MG63 (cell line): ENCODE measurements at places on chromosomes 11 and 22.

DNA sequence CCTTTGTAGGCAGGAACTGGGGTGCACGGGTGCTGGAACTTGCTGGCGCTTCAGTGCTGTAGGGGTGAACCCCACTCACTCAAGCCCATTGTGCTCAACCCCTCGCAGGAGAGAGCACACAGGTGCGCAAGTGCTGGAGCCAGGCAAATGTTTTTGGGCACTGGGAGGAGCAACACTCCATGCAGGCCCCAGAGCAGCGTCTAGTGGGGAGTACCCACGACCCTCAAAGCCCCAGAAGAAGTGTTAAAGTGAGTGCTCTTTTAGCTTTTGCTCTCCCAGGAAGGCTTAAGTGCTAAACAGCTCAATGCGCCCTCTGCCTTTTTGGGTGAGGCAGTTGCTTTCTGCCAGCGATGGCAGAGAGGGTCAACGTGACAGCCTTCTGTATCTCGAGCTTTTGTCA is 282.2 kb upstream of the ARHGAP42 start:
- DNase-seq = no peak

GRCh38 chr22:39655004-39655579 is 84.5 kb downstream of the CACNA1I start:
- DNase-seq = no peak

DNA sequence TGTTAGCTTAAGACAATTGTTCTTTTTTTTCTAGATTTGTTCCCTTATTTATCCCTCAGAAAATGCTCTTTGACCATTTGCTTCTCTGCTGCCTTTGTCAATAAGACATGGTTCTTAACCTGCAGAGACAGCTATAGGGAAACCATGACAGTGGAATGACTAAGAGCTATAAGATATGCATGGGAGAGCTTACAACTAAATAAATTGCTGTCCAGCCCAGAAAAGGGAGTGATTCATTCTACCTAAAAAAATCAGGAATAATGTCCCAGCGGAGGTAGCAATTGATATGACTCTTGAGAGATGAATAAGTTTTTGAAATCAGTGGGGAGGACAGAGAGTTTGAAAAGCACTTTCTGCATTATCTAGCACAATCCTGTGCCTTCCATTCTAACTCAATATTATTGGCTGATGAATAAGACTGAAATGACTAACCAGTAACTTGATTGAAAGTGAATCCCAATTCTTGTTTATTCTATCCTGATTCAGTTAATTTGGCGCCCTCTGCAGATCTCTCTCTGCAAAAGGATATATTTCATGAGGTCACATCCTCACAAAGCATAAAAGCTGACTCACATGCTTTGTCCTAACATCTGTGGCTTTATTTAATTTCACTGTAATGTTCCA is 680.5 kb upstream of the API5 start:
- peak; percentile 18 for DNase-seq

DNA sequence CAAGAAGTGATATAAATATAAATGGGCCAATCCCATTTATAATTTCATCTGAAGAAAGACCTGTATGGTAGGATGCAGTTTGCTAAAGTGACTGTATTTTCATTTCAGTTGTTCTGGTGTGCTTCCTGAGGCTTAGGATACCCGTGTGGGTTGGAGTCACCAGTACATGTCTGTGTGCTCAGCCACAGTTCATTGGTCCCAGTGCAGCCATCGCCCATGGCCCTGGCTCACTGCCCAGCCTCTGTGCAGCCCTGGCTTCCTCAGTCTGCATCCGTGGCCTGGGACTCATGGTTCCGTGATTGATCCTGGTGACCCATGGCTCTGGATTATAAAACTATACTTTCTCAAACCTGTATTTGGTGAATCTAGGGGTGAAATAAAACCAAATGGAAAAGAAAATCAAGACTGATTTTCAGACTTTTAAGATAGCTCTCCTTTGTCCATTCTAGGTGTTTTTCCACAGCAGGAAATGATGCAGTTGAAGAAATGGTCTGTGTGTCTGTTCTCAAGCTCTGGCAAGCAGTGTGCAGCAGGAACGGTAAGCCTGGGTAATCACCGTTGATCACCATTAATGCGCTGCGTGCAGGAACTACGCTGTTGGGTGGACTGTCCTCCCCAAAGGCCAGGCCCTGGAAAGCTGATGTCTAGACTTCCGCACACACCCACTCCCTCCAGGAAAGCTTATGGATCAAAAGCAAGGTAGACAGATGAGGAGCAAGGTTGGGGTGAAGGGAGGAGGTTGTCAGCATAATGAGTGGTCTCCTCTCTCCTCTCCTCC is 27.2 kb downstream of the TTC12 start:
- DNase-seq = no peak

- DNase-seq = no peak
Observed at GRCh38 chr11:76269661-76270261, 63.5 kb upstream of the WNT11 start.

- no peak for DNase-seq
Observed at GRCh38 chr11:134797411-134798089, 385.5 kb upstream of the B3GAT1 start.

- no peak for DNase-seq
Observed at GRCh38 chr11:86115542-86116385, 46.9 kb upstream of the PICALM start.

DNA sequence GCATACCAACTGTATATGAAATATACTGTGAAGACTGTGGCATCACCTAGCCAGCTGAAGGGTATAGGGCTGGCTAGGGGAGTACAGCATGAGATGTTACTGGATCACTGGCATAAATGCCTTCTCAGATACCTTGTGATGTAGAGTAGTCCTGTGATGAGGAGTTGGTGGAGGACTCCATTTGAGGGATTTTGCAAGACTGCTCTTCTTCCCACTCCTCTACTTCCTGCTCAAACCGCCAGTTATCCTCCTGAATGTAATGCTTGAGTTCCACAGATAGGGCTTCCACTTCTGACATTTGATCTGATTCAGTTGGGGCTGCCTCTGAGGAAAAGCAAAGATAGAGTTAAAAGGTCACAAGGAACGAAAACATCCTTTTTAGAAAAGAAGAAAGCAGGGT is 29.3 kb downstream of the CLDN25 start:
- DNase-seq = no peak

GRCh38 chr11:118663381-118663780 is 16.1 kb downstream of the TREH start:
- DNase-seq = no peak

DNA sequence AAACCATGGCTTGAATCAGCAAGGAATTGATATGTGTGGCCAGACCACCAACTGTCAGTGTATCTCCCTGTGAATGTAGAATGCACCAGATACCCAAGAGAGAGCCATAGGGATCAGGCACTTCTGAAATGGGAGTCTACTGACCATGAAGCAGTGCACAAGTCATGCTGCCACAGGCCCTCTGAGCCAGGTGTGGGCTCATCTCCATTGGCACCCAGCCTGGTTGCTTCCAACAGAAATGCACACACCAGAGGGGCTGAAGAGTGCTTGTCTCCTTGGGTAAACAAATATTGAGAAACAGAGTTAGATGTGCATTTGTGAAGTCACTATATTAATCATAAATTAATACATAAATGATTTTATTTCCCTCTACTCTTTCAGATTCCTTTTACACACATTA is 28.4 kb upstream of the PANX1 start:
- DNase-seq = no peak

- DNase-seq = no peak
Observed at GRCh38 chr11:68735125-68735524, 16.2 kb downstream of the TESMIN start.

GRCh38 chr11:2573240-2574042 is 126.4 kb downstream of the KCNQ1OT1 start:
- no peak for DNase-seq

DNA sequence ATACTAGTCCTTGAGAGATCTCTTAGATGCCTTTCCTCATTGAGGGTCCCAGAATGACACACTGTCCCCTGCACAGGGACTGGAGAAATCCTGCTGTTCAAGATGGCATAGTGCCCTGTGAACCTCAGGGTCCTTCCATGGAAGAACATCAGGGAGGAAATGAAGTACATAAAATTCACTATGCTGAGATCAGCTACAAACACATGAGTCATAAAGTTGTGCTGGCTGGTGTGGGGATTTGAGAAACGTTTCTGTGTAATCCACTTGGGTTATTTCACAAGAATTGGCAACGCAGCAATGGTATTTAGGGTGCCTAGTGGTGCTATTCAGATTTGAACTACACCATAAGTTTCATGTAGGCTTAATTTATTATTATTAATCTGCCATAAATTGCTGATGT is 174.4 kb downstream of the MAML2 start:
- peak; percentile 68 for DNase-seq

DNA sequence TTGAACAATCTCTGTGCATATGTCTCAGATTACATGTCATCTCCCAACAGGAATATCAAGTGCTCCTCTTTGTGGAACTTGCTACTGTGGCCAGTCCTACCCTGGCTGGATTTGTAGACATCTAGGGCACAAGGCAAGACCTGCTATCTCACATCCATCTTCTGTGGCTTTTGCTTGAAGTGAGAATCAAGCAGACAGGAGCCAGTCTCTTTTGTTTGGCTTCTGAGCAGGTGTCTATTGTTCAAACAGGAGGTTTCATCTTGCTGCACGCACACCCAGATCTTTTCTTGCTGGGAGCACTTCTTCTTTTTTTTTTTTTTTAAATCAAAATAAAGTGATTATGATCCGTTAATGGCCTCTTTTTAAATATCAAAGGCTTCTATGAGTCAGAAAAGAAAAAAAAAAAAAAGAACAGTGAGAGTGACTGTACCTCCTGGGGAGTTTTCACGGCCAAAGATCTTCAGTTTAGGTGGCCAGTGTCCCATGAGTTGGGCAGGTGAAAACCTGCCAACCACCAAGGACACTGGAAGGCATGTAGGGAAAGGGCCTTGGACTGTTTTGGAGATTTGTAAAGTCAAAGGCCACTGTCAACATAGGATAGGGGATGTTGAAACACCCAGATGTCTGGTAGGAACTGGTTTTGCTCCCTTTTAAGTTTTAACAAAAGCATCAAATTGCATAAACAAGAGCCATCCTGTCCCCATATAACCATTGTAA is 78.1 kb downstream of the CD44 start:
- DNase-seq = no peak

DNA sequence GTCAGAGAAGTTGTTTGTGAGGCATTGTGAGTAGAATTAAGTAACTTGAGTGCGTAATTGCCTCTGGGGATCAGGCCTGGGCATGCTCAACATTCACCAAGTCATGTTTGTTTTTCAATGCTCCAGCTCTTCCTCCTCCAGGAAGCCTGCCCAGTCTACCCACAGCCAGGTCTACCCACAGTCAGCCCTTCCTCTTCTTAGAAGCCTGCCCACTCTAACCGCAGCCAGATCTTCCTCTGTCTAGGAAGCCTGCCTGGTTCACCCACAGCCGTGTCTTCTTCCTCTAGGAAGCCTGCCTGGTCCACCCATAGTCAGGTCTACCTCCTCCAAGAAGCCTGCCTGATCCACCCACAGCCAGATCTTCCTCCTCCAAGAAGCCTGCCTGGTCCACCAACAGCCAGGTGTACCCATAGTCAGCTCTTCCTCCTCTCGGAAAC is 25.0 kb downstream of the LRP5 start:
- DNase-seq = peak; percentile 63

DNA sequence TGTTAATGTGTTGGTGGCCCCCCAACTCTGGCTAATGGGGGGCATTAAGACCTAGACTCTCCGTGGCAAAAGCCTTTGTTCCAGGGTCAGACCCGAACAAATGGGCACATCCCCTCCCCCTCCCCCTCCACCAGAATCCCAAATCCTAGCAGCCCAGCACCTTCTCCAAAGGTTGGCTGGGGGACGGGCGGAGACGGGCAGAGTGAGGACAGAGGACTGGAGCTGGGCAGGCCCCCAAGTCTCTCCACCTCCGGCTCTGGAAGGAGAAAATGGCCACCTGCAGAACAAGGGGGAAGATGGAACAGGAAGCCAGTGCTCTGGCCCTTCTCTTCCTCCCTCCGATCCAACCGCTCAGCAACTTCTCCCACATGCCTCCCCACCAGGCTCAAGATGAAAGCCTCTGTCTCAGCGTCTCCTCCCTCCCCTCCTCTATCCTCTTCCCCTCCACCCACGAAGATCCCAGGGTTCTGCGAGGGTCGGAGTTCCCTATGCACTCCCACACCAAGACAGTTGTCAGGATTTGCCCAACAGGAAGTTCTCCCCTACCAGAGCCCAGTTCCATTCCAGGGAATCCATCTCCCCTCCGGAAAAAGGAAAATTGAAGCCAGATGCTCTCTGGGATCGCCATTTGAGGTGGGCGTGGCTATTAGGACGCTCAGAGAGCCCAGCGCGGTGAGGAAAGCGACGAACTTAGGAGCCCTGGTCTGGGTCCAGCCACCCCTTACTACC is 20.1 kb downstream of the ADA2 start:
- DNase-seq = no peak

DNA sequence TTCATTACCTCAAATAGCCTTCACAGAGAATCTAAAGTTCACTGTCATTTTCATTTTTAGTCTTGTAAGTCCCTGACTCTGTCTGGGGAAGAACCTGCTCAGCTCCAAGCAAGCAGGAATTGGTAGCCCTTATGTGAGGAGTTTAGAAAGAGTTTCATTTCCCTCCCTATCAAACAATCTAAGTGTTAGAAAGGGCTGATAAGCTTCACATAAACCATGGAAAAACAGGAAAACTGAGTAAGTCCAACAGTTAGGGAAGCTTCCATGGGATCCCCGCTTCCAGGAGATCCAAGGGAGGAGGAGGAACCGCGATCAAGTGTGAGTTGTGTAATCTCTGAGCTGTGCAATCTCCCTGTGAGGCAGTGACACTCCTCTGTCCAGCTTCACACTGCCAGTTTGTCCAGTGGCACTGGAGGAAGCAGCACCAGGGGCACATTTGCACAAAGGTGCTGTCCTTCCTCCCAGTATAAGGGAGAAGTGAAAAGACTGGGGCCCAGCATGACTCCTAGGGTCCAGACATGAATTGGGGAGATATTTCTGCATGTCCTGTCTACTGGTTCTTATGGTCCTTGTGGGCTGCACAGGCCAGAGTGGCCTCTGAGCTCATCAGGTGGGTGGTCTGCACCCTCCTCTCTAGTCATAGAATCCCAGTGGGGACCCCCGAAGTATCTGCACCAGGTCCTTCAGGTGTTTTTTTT is 4.3 kb downstream of the PRAME start:
- no peak for DNase-seq

- no peak for DNase-seq
Observed at GRCh38 chr22:20229916-20230775, 38.0 kb downstream of the RTN4R start.

DNA sequence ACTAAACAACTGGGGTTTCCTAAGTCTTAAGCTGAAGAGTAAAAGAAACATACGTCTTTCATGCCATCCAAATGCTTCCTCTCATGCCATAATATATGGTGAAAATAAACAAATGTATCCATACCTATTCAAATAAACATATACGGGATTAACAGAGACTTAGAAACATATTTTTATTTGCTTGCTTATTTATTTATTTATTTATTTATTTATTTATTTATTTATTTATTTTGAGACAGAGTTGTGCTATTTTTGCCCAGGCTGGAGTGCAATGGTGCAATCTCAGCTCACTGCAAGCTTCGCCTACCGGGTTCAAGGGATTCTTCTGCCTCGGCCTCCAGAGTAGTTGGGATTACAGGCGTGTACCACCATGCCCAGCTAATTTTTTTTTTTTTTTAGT is 291.6 kb upstream of the CNTN5 start:
- no peak for DNase-seq

DNA sequence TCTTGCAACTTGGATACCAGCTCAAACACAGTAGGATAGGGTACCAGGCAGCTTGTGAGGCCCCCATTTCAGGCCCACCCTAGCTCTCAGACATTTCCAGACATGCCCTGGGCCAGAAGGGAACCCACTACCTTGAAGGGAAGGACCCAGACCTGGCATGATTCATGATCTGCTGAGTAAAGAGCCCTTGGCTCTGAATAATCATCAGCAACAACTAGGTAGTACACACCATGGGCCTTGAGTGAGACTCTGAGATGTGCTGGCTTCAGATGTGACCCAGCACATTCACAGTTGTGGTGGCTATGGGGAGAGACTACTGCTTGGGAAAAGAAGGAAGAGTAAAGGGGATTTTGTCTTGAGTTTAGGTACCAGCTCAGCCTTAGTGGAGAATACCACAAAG is 23.6 kb downstream of the JRKL start:
- DNase-seq = no peak
